ENCODE measurements at places on chromosomes 4 and X. TPM values are rescaled to one million over a fixed set of nuclear protein-coding genes. Genes with fewer than 3 reads are reported as not detected.

Gene SHROOM3
- total RNA-seq, result 445 TPM

Gene RTL9
- under 0.01 TPM for total RNA-seq

Gene SPIN2A
- 0.64 TPM for total RNA-seq

DNA sequence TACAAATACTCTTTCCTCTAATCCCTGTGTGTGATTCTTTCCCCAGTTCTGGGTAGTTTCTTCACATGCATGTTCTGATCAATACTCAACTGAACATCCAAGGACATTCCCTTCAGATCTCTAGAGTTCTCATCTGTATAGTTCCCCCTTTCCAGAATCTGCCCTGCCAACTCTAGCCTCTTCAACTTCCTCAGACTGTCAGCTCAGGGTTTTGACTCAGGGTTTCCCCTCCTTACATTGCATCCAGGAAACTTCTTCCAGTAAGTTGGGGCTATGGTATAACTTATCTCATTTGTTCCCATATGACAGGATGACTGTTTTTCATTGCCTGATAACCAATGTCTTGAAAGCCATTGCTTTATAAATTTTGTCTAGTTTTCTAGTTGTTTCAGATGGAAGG, 14.2 kb upstream of the ANKRD17 start:
- DNase-seq, result no peak
- H3K4me1 ChIP-seq, result peaks cover 3% of the 10 kb centered on the region
- H3K27ac ChIP-seq, result no peak overlapping the region
- no peaks in the 10 kb centered on the region for H3K36me3 ChIP-seq
- no peaks in the 10 kb centered on the region for H3K27me3 ChIP-seq

- no peaks in the 10 kb centered on the region for H3K4me1 ChIP-seq
- H3K36me3 ChIP-seq, result no peaks in the 10 kb centered on the region
- DNase-seq, result no peak
- H3K27me3 ChIP-seq, result no peaks in the 10 kb centered on the region
Observed at GRCh38 chrX:31962256-31962655, 890.4 kb upstream of the FTHL17 start.

DNA sequence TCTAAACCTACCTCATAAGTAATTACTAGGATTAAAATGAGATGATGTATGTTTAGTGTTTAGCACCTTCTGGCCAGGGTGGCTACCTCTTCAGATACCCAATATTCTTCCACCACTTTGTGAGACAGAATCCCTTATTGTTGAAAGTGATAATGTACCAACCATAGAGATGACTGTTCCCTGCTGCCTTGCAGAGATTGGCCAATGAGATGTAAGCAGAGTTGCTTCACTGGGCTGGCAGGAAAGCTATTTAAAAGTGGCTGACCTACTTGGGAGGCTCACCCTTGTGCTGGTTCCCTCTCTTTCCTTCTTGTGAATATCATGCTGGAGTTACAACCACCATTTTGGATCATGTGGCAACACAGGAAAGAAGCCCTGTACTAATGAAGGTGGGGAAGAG, 58.9 kb downstream of the TMEM154 start:
- no peak for DNase-seq
- H3K4me1 ChIP-seq, result no peaks in the 10 kb centered on the region
- H3K4me3 ChIP-seq, result no peak overlapping the region
- no peaks in the 10 kb centered on the region for H3K27me3 ChIP-seq

DNA sequence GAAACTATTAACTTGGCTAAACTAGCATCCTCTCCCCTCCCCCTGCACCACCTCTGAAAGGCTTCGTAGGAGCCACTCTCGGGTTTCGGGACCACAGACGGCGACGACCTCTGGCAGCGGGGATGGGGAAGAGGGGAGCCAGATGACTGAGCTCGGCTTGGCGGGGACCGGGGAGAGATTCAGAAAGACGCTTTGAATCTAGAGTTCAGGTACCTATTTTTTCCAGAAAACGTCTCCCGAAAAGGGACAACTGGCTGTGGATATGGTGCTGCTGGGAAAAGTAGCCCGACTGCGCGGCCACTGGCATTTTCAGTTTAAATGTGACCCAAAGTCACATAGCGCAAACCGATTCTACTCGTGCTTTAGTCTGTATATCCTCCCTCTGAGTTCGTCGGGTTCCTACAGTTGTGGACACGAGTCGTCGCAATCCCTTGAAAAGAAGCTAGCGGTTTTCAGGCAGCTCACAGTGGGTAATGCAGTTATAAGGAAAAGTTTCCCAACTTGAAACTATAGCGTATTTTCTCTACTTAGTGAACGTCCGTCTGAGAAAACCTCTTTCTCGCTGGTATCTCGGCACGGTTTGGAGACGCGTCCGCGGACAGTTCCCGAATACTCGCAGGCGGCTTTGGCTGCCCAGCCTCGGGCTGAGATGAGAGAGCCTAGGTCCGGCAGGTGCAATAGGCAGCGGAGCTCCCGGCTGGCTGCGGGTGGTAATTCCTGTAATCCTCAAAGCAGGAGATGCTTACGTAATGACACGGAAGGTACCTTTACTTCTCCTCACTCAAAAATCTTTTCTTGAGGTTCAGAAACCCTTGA, 1.3 kb downstream of the PARM1 start:
- H3K27me3 ChIP-seq, result peaks cover 5% of the 10 kb centered on the region
- H3K4me3 ChIP-seq, result peak overlapping the region; percentile 59
- H3K4me1 ChIP-seq, result no peaks in the 10 kb centered on the region
- peak; percentile 54 for DNase-seq
- peak overlapping the region; percentile 88 for H3K27ac ChIP-seq

DNA sequence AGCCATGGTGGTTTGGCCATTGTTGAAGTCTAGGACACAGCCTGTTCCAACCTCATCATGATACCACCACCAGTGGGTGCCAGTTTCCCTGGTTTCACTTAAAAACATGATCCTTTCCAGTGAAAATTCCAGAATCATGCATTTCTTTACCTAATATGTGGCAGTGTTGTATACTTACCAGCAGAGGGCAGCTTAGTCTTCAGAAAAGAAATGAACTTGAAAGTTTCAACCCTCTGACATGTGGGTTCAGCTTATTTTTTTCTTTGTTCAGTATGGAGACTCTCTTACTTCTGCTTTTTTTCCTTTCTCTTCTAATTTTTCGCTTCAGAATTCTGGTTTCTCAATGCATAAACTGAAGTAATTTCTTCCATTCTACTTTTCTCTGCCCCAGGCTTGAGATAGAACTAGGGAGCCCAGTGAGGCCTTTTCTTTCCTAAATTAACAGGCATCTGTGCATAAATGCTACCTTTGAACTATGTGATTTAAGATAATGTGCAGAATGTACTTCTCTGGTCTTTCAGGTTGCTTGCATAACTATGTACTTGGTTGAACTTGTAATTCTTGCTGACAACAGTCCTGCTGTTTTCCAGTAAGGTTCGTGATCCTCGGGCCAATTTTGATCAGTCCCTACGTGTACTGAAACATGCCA, 10.7 kb downstream of the LIAS start:
- no peaks in the 10 kb centered on the region for H3K27me3 ChIP-seq
- no peaks in the 10 kb centered on the region for H3K4me1 ChIP-seq
- peaks cover 8% of the 10 kb centered on the region for H3K36me3 ChIP-seq
- H3K4me3 ChIP-seq, result no peak overlapping the region
- peak overlapping the region; percentile 45 for H3K27ac ChIP-seq

- H3K4me1 ChIP-seq, result no peaks in the 10 kb centered on the region
- no peak overlapping the region for H3K4me3 ChIP-seq
- no peaks in the 10 kb centered on the region for H3K36me3 ChIP-seq
- no peak overlapping the region for H3K27ac ChIP-seq
- DNase-seq, result no peak
- no peaks in the 10 kb centered on the region for H3K27me3 ChIP-seq
Observed at GRCh38 chr4:16988814-16989213, 90.4 kb upstream of the LDB2 start.

DNA sequence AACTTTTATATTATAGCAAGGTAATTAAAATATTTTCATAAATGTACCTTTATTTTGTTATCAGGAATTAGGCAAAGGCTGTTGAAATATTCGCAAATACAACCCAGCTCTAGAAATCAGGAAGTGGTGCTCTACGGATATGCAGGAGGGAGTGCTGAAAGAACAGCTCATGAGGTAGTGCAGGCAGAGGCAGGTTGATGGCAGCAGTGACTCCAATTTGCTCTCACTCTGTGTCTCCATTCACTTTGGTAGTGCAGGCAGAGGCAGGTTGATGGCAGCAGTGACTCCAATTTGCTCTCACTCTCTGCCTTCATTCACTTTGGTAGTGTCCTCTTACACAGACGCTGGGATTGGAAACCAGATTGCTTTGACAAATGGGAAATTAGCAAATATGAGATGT, 277.9 kb downstream of the TRIML1 start:
- no peak overlapping the region for H3K4me3 ChIP-seq
- H3K4me1 ChIP-seq, result no peaks in the 10 kb centered on the region
- no peaks in the 10 kb centered on the region for H3K36me3 ChIP-seq
- H3K27ac ChIP-seq, result no peak overlapping the region
- DNase-seq, result no peak

- peak; percentile 64 for DNase-seq
- H3K4me1 ChIP-seq, result peaks cover 9% of the 10 kb centered on the region
- no peaks in the 10 kb centered on the region for H3K36me3 ChIP-seq
- no peaks in the 10 kb centered on the region for H3K27me3 ChIP-seq
- peak overlapping the region; percentile 64 for H3K4me3 ChIP-seq
Observed at GRCh38 chr4:151409470-151410313, 716 bp downstream of the FHIP1A start.

DNA sequence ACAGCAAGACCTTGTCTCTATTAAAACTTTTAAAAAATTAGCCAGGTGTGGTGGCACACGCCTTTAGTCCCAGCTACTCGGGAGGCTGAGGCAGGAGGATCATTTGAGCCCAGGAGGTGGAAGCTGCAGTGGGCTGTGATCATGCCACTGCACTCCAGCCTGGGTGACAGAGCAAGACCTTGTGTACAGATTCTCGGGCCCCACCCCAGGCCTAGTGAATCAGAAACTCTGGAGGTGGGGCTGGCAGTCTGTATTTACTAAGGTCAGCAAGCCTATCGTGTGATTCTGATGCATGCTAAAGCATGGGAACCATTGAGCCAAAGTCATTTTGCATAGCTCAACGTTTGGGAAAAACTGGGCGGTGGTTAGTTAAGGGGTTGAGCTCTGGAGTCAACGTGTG, 3.5 kb downstream of the S100G start:
- H3K27ac ChIP-seq, result no peak overlapping the region
- no peaks in the 10 kb centered on the region for H3K36me3 ChIP-seq
- no peaks in the 10 kb centered on the region for H3K4me1 ChIP-seq

DNA sequence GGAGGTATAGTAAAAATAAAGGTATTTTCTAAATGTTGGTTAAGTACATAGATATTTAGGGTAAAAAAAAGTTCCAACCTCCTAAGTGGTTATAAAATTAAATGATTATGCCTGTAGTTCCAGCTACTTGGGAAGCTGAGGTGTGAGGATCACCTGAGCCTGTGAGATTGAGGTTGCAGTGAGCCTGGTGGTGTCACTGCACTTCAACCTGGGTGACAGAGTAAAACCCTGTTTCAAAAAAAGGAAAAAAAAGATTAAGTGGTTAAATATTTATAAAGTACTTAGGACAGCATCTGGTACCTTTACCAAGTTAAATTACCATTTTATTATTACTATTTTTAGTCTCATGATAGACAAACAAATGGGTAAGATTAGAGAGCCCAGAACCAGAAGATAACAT, 1801.0 kb downstream of the C4orf33 start:
- H3K36me3 ChIP-seq, result no peaks in the 10 kb centered on the region
- H3K27me3 ChIP-seq, result no peaks in the 10 kb centered on the region
- no peak overlapping the region for H3K27ac ChIP-seq
- DNase-seq, result no peak

DNA sequence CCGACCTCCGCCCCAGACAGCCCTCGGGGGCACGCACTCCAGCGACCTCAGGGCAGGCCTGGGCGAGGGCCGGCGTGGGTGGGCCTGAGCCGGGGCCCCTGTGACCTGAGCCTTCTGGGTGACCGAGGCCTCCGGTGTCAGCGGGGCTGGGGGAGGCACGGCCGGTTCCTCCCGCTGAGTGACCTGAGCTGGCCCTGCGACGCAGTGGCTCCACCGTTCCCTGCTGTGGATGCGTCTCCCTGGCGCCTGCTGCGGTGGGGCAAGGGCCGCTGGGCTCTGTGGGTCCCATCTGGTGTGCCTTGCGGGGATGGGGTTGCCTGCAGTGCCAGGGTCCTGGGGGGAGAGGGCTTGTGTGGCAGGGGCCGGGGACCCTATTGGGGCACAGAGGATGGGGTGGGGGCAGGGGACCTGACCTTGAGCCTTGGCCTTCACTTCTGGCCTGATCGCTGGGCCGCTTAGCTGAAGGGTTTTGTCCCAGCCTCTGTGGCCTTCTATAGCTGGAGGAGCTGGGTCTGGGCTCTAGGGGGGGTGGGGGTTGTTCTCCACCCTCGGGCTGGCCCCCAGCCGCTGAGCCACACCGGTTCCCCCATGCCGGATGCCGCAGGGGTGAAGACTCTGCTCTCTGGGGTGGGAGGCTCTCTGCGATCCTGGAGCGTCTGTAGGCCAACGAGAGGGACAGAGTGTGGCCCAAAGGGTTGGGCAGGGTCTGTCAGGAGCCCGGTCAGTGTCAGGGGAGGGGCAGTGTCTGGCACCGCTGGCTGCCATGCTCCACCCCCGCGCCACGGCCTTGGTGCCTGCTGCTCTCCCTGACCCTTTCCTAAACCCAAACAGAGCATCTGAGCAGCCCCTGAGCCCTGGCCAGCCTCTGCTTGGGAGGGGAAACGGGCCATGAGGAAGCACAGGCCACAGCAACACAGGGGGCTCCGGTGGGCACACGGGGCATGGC, 2.3 kb downstream of the NAT8L start:
- peaks cover 59% of the 10 kb centered on the region for H3K27me3 ChIP-seq
- no peaks in the 10 kb centered on the region for H3K36me3 ChIP-seq
- no peak for DNase-seq
- H3K4me1 ChIP-seq, result peaks cover 9% of the 10 kb centered on the region

GRCh38 chrX:131923614-131924250, 99.4 kb upstream of the STK26 start:
- no peaks in the 10 kb centered on the region for H3K36me3 ChIP-seq
- no peak overlapping the region for H3K27ac ChIP-seq
- no peak overlapping the region for H3K4me3 ChIP-seq
- no peak for DNase-seq
- H3K27me3 ChIP-seq, result no peaks in the 10 kb centered on the region
- no peaks in the 10 kb centered on the region for H3K4me1 ChIP-seq

- no peak for DNase-seq
- no peak overlapping the region for H3K4me3 ChIP-seq
- no peaks in the 10 kb centered on the region for H3K4me1 ChIP-seq
- H3K27ac ChIP-seq, result no peak overlapping the region
Observed at GRCh38 chrX:50842221-50842620, 28.2 kb upstream of the SHROOM4 start.

DNA sequence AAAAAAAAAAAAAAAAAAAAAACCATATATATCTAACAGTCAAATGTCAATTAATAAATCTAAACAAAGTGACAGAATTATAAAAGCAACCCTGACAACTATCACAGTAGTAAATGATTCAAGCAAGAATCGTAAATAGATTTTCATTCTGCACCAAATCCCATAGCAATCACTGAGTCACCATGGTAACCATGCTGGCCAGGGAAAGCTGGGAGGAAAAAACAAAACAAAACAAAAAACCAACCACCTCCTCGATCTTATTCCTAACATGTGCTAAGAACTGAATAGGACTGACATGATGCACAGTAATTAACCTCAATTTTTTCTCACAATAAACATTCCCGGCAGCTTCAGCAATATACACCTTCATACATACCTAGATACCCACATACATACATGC, 30.6 kb upstream of the RAB40A start:
- no peaks in the 10 kb centered on the region for H3K36me3 ChIP-seq
- no peak overlapping the region for H3K27ac ChIP-seq
- no peaks in the 10 kb centered on the region for H3K27me3 ChIP-seq
- no peak for DNase-seq
- no peaks in the 10 kb centered on the region for H3K4me1 ChIP-seq

GRCh38 chr4:56821381-56822243, at the start of gene SPINK2:
Gene SPINK2 (minus strand): TSS chr4:56821701. CDS start chr4:56821662, 39 bp downstream.
- H3K27ac ChIP-seq, result no peak within 1 kb of the TSS
- peaks cover 37% of the 10 kb centered on the region for H3K27me3 ChIP-seq
- no peaks in the 10 kb centered on the region for H3K36me3 ChIP-seq
- H3K4me1 ChIP-seq, result peaks cover 13% of the 10 kb centered on the region
- DNase-seq, result peak; percentile 63
